ENCODE measurements at places on chromosomes 5 and 9. TPM values are rescaled to one million over a fixed set of nuclear protein-coding genes. Genes with fewer than 3 reads are reported as not detected.

CTNND2 gene
- total RNA-seq = not detected

GRCh38 chr5:152376886-152377285 is 28.2 kb downstream of the NMUR2 start:
- no peak for DNase-seq

DNA sequence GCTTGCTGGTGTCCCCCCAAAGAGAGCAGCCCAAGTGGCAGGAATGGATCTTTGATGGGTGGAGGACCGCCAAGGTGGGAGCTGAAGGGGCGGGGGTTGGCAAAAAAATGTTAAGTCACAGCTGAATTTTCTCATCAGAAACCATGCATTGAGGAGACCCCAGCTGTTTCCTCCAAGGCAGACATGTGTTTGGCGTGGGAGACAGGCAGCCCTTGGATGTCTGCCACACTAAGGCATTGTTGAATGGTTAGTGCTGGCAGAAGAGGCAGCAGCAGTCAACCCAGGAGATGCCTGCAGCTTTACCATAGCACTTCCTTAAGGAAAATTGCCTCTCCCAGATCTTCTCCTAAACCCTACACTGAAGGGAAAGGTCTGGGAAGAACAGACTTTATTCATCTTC is 394.9 kb upstream of the CD180 start:
- DNase-seq = no peak

DNA sequence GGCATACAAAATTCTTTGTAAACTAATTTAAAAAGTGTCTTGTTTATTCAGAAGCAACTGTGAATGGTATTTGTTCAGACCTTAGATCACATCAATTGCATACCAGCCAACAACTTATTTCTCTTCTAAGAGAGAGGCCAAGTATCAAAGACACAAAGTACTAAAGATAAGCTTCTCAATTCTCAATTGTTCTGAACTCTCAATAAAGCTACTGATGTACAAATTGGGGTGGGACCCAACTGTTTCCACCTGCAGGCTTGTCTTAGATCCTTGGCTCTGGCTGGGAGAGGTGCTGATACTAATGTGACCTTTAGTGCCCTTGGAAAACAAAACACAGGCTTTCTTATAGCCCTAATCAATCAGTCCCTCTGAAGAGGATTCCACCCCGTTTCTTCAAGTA is 22.1 kb downstream of the XRCC4 start:
- no peak for DNase-seq

CACNA1B gene
- total RNA-seq = under 0.01 TPM

DNA sequence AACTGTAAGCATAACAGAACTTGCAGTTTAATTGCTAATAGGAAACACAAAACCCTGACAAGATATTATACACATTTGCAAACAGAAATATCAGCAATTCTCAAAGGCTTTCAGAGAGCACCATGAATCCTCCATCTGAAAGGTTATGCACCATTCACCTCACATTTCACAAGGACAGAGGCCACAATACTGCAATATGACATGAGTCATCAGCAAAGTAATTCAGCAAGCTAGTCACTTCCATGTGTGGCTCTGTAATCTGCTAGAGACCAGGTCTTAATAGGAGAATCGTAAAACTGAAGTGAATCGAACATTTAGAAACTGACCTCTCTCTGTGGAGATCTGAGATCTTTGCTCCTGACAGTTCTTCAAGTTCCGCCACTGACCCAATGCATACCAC is 28.3 kb downstream of the IARS1 start:
- no peak for DNase-seq

UGCG gene
- 22.4 TPM for total RNA-seq

DPH7 gene
- 23.4 TPM for total RNA-seq

Data from breast epithelium (tissue), 4 donors.